ENCODE measurements at places on chromosomes 11 and 22. TPM values are rescaled to one million over a fixed set of nuclear protein-coding genes. Genes with fewer than 3 reads are reported as not detected.
A peak's percentile ranks its signal among the peaks of the same experiment; 100 is the strongest.

DNA sequence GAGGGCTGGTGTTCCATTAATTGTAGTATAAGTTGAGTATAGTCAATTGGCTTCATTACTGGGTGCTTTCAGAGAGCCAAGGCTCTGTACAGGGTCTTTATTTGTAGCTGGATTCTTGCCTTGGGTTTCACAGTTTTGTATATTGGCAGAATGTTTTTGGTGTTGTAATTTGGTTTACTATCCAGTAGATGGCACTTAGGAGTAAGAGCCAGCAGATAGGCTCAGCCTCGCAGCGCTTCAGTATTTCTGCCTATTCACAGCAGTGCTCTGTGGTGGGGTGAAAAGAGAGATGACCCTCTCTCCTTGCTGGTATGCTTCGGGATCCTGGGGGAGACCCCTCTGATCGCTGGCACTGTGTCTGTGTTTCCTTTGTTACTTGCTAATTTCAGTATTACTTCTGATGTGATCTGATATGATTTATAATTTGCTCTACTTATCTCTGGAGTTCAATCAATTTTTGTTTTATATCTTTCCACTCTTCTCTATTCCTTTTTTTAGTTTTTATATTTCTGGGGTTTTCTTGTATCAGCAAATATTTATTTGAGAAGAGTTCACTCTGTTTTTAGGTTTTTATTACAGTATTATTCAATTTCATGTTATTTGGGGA is 52.2 kb downstream of the ANO5 start:
- H3K4me3 ChIP-seq, result no peak overlapping the region
- DNase-seq, result no peak
- H3K36me3 ChIP-seq, result no peaks in the 10 kb centered on the region

- no peaks in the 10 kb centered on the region for H3K4me1 ChIP-seq
- H3K27me3 ChIP-seq, result no peaks in the 10 kb centered on the region
Measured at GRCh38 chr11:77175021-77175842, 47.2 kb downstream of the MYO7A start.

DNA sequence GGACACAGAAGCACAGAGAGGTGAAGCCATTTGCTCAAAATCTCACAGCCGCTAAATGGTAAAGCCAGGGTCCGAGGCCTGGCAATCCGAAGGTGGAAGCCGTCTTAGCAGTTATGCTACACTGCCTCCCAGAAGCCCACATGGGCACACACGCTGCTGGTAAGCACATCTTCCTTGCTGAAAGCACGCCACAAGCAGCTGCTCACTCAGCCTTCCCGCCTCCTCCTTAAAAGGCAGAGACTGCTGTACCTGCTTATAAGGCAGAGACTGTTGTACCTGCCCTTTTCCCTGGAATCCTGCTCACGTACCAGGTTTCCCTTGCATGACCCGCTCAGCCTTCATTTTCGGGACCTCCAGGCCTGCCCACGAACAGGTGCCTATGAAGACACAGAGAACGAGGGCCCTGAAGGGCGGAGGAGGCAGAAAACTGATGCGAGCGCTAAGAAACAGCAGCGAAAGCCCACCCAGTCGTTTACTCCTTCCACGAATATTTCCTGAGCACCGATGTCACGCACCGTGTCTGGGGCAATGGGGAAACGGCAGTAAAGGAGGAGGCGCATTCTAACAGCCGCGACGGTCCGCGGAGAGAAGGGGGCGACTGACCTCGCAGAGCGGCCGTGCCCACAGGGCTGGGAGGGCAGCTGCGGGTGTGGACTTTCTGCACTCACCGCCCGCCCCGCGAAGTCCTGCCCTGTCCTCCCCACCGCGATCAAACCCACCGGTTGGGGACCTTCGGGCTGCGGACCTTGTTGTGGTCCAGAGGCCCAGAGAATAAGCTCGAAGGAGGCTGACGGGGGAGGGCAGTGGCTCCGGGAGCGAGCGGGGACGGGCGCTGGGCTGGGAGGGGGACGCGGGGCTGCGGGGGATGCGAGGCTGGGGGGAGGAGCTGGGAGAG is 13.0 kb downstream of the SPATA19 start:
- H3K36me3 ChIP-seq, result no peaks in the 10 kb centered on the region
- H3K27me3 ChIP-seq, result no peaks in the 10 kb centered on the region
- no peak overlapping the region for H3K4me3 ChIP-seq
- no peak for DNase-seq

DNA sequence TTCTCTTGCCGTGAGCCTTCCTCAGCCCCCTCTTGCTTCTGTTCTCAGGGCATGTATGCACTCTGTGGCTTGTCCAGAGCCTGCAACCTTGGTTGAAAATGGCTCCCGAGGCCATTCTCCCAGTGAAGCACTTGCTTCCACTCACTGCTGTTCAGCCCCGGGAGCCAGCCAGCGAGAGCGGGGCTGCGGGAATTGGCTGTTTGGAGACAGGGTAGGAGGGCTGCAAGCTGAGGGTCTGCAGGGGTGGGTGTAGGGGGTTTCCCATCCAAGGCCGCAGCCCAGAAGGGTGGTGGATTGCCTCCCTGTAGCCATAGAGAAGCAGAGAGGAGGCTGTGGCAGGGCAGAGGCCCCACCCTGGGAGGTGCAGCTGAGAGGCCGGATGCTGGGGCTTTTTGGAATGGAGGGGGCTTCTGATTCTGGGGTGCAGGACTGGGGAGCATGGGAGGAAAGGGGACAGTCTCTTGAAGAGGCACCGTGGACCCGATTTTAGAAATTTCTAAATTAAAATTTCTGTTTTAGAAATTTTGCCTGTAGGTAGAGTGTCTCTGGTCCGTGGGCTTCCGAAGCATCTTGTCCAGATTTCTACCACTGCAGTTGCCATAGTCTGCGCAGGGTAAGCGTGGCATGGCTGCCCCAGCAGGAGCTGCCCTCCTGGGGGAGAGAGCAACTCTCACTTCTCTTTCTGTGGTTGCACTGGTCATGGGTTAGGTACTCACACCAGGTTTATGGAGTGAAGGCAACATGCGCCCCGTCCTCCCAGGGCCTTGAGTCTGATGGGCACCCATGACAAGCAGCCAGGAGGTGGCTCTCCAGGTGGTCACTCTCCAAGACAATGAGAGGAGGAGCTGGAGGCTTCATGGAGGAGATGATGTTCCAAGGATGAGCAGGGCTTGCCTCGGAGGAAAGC is 100.2 kb downstream of the TBC1D22A start:
- H3K27me3 ChIP-seq, result no peaks in the 10 kb centered on the region
- no peak overlapping the region for H3K27ac ChIP-seq
- no peaks in the 10 kb centered on the region for H3K4me1 ChIP-seq
- H3K36me3 ChIP-seq, result no peaks in the 10 kb centered on the region
- DNase-seq, result no peak

- H3K4me1 ChIP-seq, result peaks cover 35% of the 10 kb centered on the region
- H3K4me3 ChIP-seq, result peak overlapping the region; percentile 57
- DNase-seq, result peak; percentile 31
- no peaks in the 10 kb centered on the region for H3K27me3 ChIP-seq
Measured at GRCh38 chr11:64802370-64803157, 450 bp downstream of the MAP4K2 start.

DNA sequence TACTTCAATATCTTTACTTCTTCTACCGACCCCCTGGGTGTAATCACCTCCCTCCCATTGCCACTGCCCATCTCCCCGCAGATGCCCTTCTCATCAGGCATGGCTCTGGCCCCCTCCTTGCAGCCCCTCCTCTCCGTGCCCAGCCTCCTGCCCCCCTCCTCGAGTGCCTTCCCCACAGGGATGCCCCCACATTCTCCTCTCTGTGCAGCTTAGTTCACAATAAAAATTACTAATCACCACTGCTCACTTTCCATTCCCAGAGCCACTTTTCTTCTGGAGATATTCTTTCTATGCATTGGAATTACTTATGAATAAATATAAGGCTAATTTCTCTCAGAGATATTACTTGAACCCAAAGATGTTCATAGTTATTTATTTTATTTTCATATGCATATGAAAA is 22.1 kb downstream of the IFITM10 start:
- no peaks in the 10 kb centered on the region for H3K36me3 ChIP-seq
- DNase-seq, result no peak
- H3K4me3 ChIP-seq, result no peak overlapping the region
- peaks cover 9% of the 10 kb centered on the region for H3K4me1 ChIP-seq
- peaks cover 24% of the 10 kb centered on the region for H3K27me3 ChIP-seq

- no peaks in the 10 kb centered on the region for H3K27me3 ChIP-seq
- H3K27ac ChIP-seq, result no peak overlapping the region
- H3K4me1 ChIP-seq, result no peaks in the 10 kb centered on the region
- no peak overlapping the region for H3K4me3 ChIP-seq
- H3K36me3 ChIP-seq, result no peaks in the 10 kb centered on the region
- DNase-seq, result no peak
Measured at GRCh38 chr22:37342065-37342464, 59.8 kb downstream of the CYTH4 start.

- no peak overlapping the region for H3K4me3 ChIP-seq
- H3K4me1 ChIP-seq, result no peaks in the 10 kb centered on the region
- no peaks in the 10 kb centered on the region for H3K36me3 ChIP-seq
- H3K27me3 ChIP-seq, result no peaks in the 10 kb centered on the region
Measured at GRCh38 chr22:28329186-28330073, 350.2 kb downstream of the TTC28 start.

DNA sequence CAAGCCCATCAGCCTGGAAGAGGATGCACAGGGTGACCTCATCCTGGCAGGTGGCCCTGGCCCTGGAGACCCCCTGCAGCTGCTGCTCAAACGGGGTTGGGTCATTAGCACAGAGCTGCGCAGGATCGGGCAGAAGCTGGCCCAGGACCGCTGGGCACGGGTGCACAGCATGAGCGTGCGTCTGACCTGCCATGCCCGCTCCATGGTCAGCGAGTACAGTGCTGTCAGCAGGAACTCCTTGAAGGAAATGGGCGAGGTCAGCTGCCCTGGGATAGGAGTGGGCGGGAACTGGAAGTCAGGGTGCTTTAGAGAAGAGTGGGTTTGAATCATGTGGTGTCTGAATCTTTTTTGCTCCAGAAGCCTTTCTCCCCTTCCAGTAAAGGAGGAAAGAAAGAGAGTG is 61.1 kb downstream of the INSC start:
- H3K4me1 ChIP-seq, result no peaks in the 10 kb centered on the region
- no peaks in the 10 kb centered on the region for H3K27me3 ChIP-seq
- H3K36me3 ChIP-seq, result no peaks in the 10 kb centered on the region
- H3K27ac ChIP-seq, result no peak overlapping the region
- DNase-seq, result no peak

DNA sequence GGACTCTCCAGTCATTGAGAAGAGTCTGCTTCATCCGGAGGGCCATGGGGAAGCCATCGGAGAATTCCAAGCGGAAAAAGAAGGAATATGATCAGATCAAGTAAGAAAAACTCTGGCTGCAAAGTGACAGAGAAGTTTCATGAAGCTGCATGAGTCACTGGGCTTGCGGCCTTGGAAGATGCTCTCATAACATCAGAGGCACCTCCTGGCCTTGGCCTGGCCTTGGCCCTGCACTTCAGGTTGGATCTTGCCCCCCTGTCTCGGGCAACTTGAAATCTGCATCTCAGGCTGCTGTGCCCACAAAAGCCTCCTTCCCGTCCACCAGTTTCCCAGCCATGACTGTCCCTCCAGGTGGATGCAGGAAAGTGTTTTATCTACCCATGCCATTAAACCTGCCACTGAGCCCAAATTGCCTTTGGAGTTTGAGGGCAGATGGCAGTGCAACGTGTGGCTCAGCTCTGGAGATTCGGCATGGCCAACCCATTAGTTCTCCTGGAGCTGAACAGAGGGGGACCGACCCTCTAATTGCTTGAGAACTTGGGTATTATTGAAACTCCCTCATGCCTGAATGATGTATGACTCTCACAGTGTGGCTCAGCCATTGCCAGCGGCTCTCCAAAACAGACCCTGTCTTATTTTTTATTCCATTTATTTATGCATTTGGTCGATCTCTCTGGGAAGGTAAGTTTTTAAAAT is 66.7 kb downstream of the SEZ6L start:
- H3K4me3 ChIP-seq, result no peak overlapping the region
- no peaks in the 10 kb centered on the region for H3K27me3 ChIP-seq
- H3K27ac ChIP-seq, result no peak overlapping the region
- no peaks in the 10 kb centered on the region for H3K4me1 ChIP-seq
- DNase-seq, result no peak

GRCh38 chr11:971092-971690 is 45.5 kb downstream of the AP2A2 start:
- no peak overlapping the region for H3K4me3 ChIP-seq
- H3K36me3 ChIP-seq, result peaks cover 31% of the 10 kb centered on the region
- H3K27ac ChIP-seq, result no peak overlapping the region
- H3K4me1 ChIP-seq, result peaks cover 18% of the 10 kb centered on the region
- no peak for DNase-seq
- H3K27me3 ChIP-seq, result no peaks in the 10 kb centered on the region

- H3K4me1 ChIP-seq, result no peaks in the 10 kb centered on the region
- H3K27ac ChIP-seq, result no peak overlapping the region
- DNase-seq, result no peak
Measured at GRCh38 chr11:125955856-125956255, 10.0 kb downstream of the VSIG10L2 start.

DNA sequence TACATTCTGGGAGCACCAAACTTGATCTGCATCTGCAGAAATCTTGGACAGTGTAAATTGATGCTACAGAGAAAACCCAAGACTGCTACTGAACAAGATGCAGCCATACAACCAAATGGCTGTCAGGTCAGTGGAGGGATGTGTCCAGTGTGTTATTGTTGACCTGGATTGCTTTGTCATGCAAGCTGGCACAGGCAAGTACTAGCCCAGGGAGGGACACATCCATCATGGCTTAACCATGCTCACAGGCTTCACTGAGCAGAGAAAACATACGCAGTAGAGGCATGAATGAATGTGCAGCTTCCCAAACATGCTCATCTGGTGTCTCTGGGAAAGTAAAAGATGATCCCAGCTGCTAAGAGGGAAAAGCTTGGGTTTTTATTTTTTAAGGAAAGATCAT is 93.6 kb downstream of the MTNR1B start:
- H3K4me3 ChIP-seq, result no peak overlapping the region
- H3K36me3 ChIP-seq, result no peaks in the 10 kb centered on the region
- peak; percentile 24 for DNase-seq
- no peaks in the 10 kb centered on the region for H3K27me3 ChIP-seq

GRCh38 chr11:61012737-61013215 is 41.3 kb downstream of the CD6 start:
- peaks cover 23% of the 10 kb centered on the region for H3K4me1 ChIP-seq
- no peak overlapping the region for H3K4me3 ChIP-seq
- peaks cover 96% of the 10 kb centered on the region for H3K36me3 ChIP-seq
- DNase-seq, result peak; percentile 9
- H3K27me3 ChIP-seq, result no peaks in the 10 kb centered on the region

DNA sequence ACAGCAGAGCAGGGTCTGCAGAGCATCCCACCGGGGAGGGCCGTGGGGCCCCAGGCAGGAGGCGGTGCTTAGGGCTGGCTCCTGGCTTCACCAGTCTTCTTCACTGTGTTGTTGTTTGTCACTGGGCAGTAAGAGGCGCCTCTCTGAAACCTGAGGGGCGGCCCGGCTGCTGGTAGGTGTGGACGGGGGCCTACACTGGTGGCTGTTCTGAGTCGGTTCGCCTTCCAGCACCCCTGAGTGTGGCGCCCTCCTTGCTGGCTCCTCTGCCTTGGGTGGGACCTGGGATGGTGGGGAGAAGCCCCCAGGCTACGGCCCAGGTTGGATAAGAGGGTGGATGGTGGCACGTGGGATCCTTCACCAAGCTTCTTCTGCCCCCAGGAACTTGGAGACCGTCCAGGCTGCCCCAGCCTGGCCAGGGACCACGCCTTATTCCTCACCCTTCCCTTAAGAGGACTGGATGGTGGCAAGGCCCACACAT is 10.4 kb upstream of the GRAMD4 start:
- H3K27ac ChIP-seq, result no peak overlapping the region
- H3K4me3 ChIP-seq, result no peak overlapping the region
- H3K27me3 ChIP-seq, result no peaks in the 10 kb centered on the region
- H3K4me1 ChIP-seq, result peaks cover 26% of the 10 kb centered on the region
- no peaks in the 10 kb centered on the region for H3K36me3 ChIP-seq
- DNase-seq, result no peak

The OR8A1 gene
- not detected for total RNA-seq

The NELL1 gene
- total RNA-seq, result not detected

The ARRB1 gene
- 45.0 TPM for total RNA-seq

The C11orf86 gene
- total RNA-seq, result not detected

The PATE2 gene
- not detected for total RNA-seq

The OR11H1 gene
- total RNA-seq, result not detected

The AQP11 gene
- total RNA-seq, result 0.67 TPM

The PRRG4 gene
- total RNA-seq, result not detected

The C22orf31 gene
- total RNA-seq, result not detected

The OR51I1 gene
- total RNA-seq, result not detected
